H9 (cell line): ENCODE measurements at places on chromosomes 2 and 18.

DNA sequence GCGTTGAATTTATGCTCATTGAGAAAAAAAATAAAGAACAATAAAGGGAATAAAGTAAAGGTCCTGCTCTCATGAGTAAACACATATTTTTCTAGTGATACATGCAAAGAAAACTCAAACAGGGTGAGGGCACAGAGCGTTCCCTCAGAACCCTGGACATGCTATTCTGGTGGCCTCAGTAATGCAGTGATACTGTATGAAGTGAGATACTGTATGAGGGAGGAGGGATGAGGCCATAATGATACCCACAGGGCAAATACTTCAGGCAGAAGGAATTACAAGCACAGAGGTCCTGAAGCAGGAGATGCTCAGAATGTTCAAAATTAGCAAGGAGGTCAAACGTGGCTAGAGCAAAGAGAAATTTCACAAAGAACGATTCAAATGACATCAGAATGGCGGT, 28.4 kb upstream of the RNU4ATAC start:
- no peak for DNase-seq

DNA sequence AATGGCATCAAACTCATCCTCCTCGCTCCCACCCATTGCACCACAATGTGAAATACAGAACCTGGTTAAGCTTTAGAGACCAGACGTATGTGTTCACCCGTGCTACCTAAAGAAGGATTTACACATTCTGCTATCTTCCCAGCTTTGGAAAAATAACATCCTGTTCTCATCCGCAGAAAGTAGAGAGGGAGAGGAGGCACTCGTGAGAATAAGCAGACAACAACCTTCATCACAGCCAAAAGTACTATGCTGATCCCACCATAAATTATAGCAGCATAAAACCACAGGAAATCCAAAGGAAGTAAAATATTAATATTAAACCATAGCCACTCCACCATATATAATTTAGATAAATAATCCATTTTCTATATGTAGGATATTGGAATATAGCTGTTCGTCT, 111.7 kb upstream of the NRP2 start:
- no peak for DNase-seq

- DNase-seq = no peak
Measured at GRCh38 chr2:49044350-49045079, 109.8 kb downstream of the FSHR start.

DNA sequence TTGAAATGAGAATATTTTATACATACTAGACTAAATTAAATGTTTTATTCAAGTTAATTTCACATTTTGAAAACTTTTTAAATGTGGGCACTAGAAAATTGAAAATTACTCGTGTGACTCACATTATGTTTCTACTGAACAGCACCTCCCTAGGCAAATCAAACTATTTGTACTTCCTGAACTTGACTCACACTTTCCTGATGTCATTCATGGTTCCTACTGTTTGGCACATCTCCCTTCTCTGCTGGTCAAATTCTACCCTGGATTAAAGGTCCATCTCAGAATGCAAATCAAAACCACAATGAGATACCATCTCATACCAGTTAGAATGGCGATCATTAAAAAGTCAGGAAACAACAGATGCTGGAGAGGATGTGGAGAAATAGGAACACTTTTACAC, 16.7 kb downstream of the LHCGR start:
- DNase-seq = no peak

DNA sequence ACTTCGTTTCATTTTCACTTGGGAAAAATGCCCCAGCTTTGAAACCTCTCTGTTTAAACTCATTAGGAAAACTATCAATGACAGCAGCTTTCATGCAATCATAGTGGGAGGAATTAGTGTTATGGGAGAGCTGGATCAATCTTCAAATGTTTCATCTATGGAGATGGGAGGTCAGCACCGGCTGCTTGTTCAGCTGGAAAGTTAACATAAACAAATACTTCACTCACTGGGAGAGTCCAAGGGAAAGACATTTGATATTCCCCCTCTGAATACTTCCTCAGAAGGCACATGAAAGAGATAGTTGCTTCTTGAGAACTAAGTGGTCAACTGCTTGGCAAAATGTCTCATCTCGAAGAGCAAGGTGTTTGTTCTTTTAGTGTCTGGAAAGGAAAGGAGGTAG, 7.3 kb downstream of the LYPD1 start:
- DNase-seq = no peak
